ENCODE measurements at places on chromosomes 5 and 9.

GRCh38 chr9:84862810-84863287 is 193.3 kb downstream of the NTRK2 start:
- DNase-seq, result peak; percentile 81

GRCh38 chr9:28120184-28120583 is 546.9 kb upstream of the C9orf72 start:
- no peak for DNase-seq

DNA sequence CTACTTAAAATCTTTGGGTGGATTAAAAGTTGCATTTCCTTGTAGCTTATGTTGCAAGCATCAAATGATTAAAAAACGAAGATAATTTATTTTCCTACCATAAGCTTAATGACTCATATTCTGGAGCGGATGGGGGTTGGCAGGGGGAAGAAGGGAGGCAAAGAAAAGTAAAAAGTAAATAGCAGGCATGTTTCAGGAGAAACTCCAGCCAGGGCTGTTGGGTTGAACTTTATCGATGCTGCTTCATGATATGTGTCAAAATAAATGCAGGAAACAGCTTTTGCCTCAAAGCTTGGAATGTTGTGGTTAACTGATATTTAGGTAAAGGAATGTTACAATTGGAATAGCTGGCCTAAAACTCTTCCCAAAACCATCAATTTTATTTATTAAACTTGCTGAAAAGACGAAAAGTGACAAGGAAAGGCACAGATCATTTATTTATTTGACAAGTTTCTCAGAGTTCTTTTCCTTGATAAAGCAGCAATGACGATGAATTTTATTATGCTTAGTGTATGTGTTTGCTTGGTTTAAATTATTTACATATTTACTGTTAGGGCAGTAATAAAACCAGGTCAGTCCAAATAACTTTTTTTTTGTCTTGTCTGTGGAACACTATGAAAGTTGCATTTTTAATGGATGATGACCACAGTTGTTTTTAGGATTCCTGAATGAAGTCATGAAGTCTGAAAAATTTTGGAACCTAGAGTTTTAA is 177.9 kb downstream of the PCSK1 start:
- peak; percentile 90 for DNase-seq

DNA sequence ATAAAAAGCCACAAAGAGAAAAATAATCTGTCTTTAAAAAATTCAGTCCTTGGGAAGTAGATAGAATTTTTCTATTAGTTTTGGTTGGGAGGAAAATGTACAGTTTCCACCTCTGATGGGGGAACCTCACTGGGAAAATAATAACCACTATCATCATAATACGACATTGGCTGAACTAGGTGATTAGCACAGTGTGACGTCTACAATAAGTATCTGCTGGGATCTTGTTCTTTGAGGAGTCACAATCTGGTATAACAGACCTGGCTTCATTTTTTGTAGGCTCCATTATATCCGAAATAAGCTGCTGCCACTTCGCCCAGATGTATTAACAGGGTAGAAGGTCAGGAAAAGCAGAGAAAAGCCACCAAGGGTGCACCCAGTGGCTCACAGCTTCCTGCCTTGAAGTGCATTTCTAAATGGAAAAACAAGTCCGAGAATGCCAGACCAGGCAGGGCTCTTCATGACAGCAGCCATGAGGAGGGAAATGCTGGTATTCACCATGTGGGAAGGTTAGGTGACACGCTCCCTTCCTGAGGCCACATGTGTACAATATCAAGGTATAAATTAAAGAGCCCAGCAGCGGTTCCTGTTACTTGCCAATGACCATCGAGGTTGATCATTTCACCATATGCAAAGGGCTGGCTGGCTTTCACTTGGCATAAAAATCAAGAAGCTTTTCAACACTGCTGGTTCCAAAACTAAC is 152.8 kb downstream of the PRELID2 start:
- no peak for DNase-seq

DNA sequence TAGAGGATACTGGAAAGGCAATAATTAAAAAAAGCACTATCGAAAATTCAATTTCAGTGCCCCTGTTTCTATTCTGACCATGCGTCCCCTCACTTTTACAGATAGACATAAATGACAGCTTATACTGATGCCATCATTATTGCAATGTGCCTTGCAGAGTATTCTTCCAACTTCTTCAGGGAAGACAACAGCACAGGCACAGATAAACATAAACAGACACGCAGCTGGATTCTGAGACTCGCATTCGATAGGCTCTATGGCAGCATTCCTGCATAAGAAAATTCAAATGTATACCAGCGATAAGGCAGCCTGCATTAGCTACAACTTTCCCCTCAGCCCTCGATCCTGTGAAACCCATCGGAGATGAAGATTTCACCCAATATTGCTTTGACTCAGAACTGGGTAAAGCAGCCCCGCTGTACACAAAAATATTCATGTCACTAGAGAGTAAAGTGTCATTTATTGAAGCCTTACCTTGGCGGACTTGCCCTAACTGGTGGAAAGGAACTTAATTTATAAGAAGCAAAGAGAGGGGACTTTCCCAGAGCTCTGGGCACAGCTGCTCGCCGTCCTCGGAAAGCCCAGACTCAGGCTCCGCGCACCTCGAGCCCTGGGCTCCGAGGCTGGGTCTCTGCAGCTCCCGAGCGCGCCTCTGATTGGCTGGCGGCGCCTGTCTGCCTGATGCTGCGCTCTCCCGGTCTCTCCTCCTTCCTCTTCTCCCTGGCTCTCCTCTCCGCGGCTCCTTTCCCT is at the start of gene CDH18:
Gene CDH18 (minus strand): TSS at position 589 of the 750 bp plus-strand sequence. CDS start 149,214 bp downstream, outside the sequence.
- DNase-seq, result peak; percentile 51

DNA sequence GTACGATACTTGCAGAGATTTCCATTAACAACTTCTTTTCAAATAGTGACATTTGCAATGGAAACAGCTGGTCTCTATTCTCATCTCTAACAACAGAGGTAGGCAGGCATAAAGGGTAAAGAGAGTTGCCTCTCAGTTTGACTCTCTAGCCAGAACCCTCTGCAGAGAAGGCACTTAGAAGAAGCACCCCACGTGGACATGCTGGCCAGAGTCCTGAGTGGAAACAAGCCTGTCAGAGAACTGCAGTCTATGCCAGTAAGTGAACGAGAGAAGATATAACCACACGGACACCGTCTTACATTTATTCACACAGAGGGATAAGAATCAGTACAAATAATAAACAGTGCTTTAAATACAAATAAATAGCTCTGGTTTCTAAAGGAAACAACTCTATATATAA is 11.0 kb upstream of the LHX6 start:
- no peak for DNase-seq

DNA sequence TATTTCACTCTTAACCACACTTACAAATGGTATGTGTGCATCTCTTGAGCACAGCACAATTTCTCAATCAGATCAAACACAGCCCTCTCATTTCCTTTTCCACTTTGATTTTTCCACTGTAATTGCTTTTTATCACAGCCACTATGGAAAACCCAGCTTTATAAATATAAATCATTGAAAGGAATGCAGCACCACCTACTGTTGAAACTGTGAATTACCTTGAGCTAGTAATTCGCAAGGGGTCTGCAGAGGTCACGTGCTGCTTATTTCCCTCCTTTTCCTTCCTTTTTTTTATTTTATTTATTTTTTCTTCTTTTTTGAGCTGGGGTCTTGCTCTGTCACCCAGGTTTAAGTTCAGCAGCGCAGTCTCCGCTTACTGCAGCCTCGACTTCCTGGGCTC is 76.9 kb downstream of the CDH6 start:
- DNase-seq, result peak; percentile 32
